ENCODE measurements at places on chromosomes 5 and 9.

DNA sequence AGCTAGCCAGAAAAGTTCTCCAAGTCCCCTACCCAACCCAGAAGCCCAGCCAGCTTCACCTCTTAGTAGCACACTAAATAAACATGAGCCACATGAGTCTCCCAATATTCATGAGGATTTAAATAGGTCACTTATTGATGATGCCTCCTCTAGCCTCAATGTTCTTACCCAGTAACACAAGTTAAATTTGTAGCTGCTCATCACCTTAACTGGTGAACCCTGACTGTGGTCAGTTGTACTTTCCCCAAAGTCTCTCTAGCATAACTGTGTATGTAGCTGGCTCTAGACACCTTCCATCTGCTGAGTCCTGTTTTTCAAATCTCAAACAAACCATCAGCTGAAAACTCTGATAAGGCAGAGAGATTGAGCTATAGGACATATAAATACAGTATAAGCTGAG lies 100.3 kb upstream of the ELAVL2 start:
- DNase-seq = no peak

DNA sequence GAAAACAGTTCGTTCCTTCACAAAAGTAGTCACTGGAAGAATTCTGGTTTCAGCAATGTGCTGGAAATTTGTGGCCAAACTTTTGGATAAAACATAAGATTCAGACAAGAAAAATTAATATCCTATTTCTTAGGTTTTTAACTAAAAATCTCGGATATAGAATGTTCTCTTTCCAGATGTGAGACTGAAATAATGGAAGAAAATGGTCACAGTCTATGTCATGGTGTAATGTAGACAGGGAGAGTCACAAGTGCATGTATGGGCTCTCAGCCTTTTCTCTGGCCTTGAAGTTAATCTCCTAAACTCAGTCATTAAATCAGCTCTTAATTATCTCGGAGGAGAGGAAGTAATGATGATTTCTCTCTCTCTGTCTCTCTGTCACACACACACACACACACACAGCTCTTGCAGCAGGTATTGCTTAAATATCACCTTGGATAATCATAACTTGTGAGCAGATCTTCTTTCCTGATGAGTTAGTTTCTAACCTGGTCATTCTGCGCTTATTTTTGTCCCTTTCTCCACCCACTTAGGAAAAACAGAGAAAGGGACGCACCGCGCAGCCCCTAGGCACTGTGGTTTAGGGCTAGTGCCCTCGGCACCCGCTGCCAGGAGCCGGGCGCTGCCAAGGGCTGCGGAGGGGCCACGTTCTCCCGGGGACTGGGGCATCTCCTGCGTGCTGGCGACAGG lies 672 bp upstream of the ITGA2 start:
- DNase-seq = no peak

DNA sequence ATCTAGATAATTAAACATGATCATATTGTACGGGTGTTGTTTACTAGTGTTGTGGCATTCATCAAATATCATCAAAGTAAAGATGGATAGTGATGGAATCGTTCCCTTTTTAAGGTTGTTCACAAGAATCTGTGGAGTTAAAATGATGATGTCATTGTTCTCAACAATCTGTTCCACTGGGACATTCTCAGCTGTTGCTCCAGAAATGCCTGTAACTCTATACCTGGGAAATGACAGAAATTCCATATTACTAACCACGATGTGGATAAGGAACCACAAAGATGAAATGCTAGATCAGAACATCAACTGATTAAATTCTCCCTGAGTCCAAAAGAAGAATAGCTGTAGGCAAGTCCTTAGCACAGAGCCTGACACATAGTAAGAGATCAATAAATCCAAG lies 38.0 kb downstream of the RIGI start:
- DNase-seq = no peak

GRCh38 chr9:22147813-22148527 lies 138.9 kb upstream of the CDKN2B start:
- DNase-seq = peak; percentile 52

GRCh38 chr5:101047181-101047580 lies 144.1 kb upstream of the ST8SIA4 start:
- no peak for DNase-seq

- DNase-seq = no peak
Observed at GRCh38 chr5:76050134-76050533, 33.0 kb upstream of the SV2C start.

DNA sequence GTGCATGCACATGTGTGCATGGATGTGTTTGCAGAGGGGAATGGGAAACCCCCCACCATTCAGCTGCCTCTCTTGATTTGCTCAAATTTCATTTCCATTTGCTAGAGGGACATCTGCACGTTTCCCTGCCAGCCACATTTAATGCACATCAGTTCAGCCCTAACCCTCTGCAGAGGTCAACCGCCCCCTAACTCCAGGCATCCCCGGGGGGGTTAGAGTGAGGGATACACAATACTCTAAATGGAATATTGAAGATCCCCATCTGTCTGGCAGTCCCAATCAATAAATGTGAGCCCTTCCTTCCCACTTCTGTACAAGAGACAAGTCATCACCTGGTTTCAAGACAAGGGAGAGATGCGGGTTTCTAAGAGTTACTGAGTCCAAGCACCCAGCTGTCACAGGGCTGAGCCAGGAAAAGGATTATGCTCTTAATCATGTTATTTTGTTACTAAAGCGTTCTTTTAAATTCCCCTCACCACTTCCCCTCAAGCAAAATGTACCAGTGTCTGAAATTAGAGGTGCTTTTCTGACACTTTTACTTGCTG lies 134.1 kb downstream of the SEMA6A start:
- no peak for DNase-seq

DNA sequence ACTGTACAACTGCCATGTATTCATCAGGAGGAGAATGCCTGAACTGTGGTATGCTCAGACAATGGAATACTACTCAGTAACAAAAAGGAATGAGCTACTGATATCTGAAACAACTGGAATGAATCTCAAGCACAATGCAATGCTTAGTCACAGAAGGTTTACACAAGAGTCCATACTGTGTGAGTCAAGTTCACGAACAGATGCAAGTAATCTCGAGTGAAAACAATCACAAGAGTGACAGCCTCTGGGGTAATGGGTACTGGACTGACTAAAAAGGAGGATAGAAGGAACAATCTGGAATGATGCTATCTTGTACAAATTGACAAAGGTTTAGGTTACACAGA lies 19.5 kb upstream of the GOLGA1 start:
- no peak for DNase-seq

DNA sequence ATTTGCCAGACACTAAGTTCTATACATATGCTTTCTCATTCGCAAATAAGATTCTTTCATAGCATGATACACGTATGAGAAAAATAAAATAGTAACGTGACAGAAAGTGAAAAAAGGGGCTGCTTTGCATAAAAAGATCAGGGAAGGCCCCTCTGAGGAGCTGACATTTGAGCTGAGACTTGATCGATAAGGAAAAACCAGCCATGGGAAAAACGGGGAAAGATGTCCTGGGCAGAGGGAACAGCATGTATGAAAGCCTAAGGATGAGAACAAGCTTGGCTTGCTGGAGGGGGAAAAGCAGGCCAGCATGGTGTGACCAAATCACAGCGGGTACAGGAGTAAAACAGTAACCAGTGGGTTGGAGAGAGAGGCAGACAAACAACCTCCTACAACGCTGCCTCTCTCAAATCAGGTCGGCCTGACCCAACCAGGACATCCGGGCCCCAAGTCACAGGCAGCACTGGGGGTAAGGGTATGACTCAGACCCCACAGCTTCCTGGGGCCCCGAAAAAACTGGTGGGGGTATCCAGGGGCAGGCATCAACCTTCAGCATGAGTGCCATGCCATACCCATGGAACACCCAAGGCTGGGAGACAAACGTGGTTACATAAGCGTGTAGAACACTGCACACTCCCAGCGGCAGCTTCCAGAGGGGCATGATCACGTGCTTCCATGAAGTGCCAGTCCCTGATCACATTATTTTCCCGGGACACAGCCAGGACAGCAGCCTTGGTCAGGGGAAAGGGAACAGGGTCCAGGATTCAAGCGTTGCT lies 2.2 kb downstream of the TNIP1 start:
- no peak for DNase-seq

DNA sequence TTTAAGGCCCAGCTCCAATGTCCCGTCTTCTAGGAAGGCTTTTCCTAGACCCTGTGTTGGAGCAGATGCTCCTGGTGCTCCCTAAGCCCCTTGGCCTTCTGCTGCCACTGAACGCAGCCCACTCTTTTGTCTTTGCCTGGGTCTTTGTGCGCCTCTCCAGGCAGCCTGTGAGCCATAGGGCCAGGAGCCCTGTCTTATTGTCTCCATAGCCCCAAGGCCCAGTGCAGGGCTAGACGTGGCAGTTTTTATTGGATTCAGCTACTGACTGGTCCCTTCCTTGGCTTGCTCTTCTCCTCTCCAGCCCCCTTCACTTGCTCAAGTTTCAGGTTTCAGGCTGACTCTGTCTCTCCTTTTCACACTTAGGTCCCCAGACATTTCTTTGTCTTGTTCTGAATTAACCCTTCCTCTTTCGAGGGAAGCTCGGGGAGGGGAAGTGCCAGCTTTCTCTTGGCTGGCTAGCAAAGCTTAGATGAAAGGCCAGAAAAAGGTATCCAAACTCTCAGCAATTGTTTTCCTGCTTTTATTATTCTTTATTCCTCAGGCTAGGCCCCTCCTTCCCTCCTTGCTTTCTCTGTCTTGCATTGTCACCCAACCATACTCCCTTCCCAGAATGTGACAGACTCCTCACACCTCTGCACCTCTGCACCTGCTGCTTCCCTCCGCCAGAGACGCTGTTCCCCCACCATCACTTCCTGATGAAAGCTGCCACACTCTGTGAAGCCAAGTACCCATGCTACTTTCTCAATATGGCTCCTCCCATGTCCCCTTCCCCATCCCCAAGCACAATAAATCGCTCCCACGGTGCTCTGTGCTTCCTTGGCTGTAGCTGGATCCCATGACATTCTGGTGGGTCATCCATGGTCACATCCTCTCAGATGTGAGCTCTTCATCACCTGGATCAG lies 101.6 kb upstream of the CPEB4 start:
- no peak for DNase-seq

GRCh38 chr9:3795556-3795955 lies 269.8 kb upstream of the RFX3 start:
- DNase-seq = no peak

- DNase-seq = peak; percentile 89
Observed at GRCh38 chr5:96963267-96963666, 27.4 kb downstream of the LNPEP start.

DNA sequence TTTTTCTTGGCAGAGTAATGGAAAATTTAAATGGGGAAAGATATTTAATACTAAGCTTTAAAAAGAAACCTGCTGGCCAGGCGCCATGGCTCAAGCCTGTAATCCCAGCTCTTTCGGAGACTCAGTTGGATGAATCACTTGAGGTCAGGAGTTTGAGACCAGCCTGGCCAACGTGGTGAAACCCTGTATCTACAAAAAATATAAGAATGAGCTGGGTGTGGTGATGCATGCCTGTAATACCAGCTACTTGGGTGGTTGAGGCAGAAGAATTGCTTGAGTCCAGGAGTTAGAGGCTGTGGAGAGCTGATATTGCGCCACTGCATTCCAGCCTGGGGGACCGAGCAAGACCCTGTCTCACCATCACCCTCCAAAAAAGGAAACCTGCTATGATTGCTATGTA lies 32.8 kb downstream of the TUT7 start:
- peak; percentile 29 for DNase-seq

DNA sequence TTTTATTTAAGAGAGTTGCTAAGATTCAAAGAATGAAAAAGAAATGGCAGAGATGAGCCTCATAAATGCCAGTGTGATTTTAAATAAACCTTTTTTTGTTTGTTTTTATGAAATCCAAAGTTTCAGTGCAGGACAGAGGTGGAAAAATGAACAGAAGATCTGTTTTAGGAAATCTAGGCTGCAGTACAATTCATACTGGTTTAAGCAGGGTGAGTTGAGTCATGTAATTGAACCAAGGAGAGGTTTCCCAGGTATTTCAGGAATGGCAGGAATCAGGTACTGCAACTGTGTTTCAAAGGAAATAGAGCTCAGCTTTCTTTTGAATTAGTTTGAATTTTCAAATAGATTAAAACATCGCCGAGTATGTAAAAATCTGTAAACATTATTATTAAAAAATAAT lies 3.0 kb upstream of the ANKRD31 start:
- no peak for DNase-seq

GRCh38 chr5:1494780-1495524 lies 28.8 kb downstream of the LPCAT1 start:
- no peak for DNase-seq

- peak; percentile 25 for DNase-seq
Observed at GRCh38 chr9:125747765-125748445, 732 bp downstream of the PBX3 start.

GRCh38 chr5:60613826-60614225 lies 86.1 kb downstream of the DEPDC1B start:
- DNase-seq = no peak

DNA sequence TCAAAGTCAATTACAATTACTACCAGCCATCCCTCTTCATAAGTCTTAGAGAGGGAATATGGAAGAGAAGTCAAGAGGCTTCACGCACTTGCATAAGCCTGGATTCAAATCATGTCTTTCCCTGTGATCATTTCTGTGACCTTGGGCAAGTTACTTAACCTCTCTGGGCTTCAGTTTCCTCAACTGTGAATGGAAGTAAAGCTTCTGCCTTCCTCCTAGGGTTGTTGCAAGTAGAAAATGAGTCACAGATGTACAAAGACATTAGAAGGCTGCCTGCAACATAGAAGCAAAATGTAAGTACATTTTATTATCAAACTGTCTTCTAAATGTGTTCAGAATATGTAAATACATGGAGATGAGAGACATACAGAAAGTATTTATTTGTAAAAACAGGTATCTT lies 42.3 kb upstream of the SEMA6A start:
- no peak for DNase-seq

DNA sequence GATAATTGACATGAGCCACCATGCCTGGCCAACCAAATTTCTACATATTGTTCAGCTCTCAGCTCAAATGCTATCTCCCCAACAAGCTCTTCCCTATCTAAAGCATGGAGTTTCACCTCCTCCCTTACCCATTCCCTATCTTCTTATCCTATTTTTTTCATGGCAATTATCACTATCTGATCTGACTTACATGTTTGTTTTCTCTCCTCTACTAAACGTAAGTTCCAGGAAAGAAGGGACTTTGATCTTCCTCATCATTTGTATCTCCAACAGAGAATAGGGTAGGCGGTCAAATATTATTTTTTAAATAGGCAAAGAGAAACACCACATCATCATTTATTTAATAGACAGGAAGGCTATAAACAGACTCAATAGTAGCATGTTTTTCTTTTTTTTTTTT lies 130.2 kb downstream of the DCP2 start:
- DNase-seq = no peak

DNA sequence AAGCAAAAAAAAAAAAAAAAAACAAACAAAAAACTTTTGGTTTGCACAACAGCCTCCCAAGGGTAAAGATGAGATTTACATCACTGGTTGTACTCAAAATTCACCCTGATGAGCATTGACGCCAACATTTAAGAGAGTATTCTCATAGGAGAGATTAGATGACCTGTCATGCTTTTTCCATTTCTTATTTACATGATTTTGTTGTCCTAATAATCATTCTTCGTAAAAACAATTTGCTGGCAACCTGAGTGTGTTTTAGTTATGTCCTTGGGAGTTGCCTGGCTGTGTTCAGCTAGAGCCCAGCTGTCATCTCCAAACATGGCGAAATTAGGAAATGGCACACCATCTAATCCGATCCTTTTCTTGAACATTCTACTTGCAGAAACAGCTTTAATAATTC lies 186.4 kb upstream of the MRPS30 start:
- no peak for DNase-seq
